Aorta (tissue), 5 donors: ENCODE measurements at places on chromosomes 3 and 15. TPM values are rescaled to one million over a fixed set of nuclear protein-coding genes. Genes with fewer than 3 reads are reported as not detected.

LTK gene
- 1.1 TPM for total RNA-seq

ACKR2 gene
- total RNA-seq: 7.8 TPM

FHIT gene
- 4.9 TPM for total RNA-seq

SEMA3B gene
- 57.4 TPM for total RNA-seq

GP5 gene
- 0.33 TPM for total RNA-seq

APOD gene
- total RNA-seq: 596 TPM
